ENCODE measurements at places on chromosomes 12 and 14.

DNA sequence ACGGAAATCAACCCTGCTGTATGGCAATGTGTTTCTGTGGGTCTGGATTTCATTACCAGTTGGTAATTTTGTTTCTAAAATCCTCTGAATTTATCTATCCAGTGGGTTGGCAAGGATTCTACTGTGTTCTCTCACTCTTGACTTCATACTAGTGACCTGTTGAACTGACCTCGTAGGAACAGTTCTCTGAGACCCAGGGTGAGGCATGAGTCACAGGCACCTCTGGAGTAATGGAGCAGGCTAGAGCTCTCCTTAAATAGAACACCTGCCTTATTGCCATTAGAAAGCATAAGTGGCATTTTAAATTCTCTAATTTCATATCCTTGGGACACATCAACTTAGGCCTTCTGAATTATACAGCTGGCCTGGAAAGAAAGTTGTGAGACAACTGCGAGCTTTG, 258.3 kb upstream of the NAV3 start:
- DNase-seq = no peak

DNA sequence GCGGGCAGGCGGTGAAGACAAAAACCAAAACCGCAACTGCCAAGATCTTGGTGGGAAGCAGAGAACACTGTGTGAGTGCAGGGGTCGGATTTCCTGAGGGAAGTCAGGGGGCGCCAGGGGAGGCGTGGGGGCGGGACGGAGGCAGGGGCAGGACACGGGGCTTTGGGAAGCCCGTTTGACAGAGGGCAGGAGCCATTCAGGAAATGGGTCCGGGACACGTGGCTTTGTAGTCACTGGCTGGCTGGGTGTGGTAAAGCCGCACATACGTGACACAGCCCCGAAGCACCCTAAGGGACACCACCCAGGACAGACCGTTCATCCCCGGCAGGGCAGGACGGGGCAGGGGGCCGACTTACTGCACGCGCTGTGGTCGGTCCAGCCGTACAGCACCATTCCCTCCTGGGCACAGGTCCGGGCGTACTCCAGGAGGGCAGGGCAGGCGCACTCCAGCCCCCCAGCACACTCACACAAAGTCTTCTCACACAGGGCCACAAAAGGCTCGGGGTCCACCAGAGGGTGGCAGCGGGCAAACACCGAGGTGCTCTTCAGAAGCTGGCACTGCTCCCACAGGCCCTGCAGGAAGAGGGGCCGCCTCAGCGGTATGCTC, 49.4 kb downstream of the VWF start:
- no peak for DNase-seq

- no peak for DNase-seq
Measured at GRCh38 chr14:54901380-54902142, 1.1 kb downstream of the GCH1 start.

DNA sequence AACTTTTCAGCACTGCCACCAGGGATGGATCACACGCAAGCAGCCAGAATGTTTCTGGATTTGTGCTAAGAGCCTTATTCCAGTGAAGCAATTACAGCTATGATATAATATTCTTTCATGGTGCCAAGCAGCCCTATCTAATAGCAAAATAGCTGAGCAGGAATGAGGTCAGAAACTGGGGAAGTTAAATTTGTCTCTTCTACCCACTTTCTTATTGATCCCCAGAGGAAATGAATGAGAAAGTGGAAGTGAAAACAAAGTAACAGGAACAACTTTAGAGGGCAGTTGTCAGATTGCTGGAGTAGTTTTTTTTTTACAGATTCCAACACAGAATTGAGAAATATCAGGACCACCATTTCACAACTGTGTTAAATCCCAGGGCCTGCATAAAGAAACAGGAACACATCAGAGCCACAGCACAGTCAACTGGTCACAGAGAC, 44.8 kb downstream of the GCH1 start:
- DNase-seq = no peak

DNA sequence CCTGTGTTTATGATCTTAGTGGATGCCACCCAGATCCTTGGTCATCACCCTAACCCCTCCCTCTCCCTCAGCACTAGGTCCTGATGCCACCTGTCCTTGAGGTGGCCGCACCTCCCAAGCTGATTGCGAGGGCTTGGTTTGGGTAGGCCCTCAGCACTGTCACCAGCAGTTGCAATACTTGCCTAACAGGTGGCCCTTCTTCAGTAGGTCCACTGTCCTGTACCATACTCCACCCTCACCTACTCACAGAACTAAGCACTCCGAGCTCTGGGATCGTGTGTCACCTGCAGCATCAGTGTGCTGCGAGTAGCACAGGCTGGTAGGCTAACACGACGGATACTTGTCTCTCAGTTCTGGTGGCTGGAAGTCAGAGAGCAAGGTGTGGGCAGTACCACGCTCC, 14.0 kb upstream of the SERPINA12 start:
- no peak for DNase-seq

Measured in activated CD4-positive, CD25-positive, alpha-beta regulatory T cell treated with anti-CD3 and anti-CD28 coated beads, Interleukin-2, amount 50 U/mL, for 16 hours (primary cell).